HFF-Myc (cell line): ENCODE measurements at places on chromosomes 5 and 9.

- DNase-seq = no peak
Observed at GRCh38 chr5:138336952-138337684, 948 bp upstream of the FAM53C start.

- DNase-seq = no peak
Observed at GRCh38 chr5:51345106-51345505, 38.1 kb upstream of the ISL1 start.

DNA sequence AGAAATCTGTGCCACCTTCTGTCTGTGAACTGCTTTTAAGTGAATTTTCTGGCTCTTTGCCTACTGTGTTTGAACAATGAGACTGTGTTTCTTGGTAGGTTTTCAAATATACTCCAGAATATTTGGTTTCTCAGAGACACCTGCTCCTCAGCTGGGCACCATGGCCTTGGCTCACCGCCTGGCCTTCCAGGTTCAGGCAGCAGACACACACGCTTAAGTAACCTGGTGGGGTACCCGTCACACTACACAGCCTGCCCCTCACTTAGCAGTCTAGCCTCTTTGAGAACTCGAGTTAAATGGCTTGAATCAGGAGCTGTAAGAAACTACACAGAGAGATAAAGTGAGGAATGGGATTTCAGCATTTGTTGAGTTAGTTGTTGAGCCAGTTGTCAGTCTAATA, 530.5 kb downstream of the MTRR start:
- DNase-seq = no peak

DNA sequence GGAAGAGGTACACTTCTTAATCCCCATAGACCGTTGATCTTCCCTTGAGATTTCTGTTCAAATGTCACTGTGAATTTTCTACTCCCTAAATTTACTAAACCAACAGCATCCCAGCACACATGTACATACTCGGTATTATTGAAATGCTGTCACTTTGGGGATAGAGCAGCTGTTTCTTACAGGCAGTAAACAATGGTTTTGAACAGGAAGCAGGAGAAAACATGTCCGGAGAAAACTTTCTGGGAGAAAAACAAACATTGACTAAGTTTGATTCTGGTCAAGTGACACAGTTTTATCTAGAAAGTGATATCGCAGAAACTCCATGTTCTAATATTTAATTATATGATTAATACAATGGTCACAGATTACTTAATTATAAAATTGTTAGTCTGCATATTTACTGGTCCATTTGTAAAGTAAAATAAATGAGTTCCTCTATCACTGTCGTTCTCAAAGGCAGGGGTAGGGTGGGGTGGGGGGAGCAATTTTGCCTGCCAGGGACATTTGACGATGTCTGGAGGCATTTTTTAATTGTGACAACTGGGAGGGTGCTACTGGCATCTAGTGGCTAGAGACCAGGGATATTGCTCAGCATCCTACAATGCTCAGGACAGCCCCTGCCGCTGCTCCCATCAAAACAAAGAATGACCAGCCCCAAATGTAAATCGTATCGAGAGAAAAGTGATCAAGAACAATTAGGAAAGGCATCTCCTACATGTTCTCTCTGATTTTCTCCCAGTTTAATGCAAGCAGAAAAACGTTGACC, 12.2 kb downstream of the TAS2R1 start:
- no peak for DNase-seq

- DNase-seq = no peak
Observed at GRCh38 chr9:112505086-112505485, 18.5 kb downstream of the KIAA1958 start.

DNA sequence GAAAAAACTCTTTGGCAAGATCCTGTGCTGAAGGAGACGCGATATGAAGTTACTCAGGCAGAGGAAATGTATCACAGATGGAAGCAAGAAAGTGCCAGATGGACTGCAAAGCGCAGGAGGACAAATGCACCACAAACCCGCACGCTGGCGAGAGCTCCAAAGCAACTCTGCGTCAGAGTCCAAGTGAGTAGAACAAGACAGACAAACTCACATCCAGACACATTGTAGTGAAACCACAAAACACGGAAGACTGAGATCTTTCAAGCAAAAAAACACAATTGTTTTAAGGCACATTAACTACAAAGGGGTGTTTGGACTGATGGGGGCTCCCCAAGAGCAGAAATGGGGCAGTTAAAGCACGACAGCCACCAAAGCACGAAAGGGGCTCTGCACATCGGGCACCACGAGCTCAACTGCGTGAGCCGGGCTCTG, 39.2 kb upstream of the NKD2 start:
- no peak for DNase-seq

GRCh38 chr5:88827997-88828396, 55.0 kb downstream of the MEF2C start:
- no peak for DNase-seq

- DNase-seq = no peak
Observed at GRCh38 chr9:35829764-35830096, 702 bp downstream of the TMEM8B start.
